ENCODE measurements at places on chromosomes 6 and 20. TPM values are rescaled to one million over a fixed set of nuclear protein-coding genes. Genes with fewer than 3 reads are reported as not detected.

Gene HSPA1A
- total RNA-seq, result 56.9 TPM

DNA sequence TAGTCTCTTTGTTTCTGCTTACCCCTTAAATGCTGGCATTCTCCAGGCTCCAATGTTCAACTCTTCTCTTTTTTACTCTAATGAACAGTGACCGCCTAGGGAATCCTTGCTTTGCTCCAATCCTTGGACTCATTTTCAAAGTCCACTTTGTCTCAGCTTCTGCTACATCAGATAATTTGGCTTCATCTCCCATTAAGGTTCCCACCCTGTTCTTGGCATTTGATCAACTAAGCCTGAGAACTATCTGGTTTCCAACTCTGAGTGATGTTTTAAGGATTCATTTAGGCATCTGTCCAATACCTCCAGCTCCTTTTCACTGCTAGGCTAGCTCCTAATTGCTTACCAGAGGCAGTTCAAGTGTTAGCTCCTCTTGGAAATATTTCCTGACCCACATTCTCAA, 64.9 kb downstream of the ME1 start:
- DNase-seq, result no peak

GRCh38 chr20:33673410-33674293, 576 bp downstream of the NECAB3 start:
- DNase-seq, result no peak

DNA sequence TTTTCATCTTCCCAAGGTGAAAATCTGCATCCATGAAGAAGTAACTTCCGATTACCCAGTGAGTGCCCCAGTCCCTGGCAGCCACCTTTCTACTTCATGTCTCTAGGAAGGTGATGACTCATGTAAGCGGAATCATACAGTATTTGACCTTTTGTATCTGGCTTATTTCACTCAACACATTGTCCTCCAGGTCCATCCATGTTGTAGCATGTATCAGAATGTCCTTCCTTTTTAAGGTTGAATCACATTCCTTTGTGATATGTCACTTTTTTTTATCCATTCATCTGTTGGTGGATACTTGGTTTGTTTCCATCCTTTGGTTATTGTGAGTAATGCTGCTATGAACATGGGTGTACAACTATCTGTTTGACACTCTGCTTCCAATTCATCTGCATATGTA, 176.3 kb upstream of the CDYL start:
- DNase-seq, result no peak

DNA sequence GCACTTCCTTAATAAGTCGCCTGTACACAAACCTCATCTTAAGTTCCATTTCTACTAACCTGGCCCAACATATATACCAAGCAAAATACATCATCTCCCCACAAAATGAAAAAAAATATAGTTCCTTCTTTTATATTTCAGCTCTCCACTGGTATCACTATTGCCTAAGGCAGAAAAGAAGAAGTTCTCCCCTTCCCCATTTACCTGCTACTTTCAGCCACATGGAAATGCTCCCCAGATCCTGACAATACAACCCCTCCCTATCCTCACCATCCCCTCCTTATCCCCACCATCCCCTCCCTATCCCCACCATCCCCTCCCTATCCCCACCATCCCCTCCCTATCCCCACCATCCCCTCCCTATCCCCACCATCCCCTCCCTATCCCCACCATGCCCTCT, 175.7 kb downstream of the LINC00237 start:
- DNase-seq, result no peak

DNA sequence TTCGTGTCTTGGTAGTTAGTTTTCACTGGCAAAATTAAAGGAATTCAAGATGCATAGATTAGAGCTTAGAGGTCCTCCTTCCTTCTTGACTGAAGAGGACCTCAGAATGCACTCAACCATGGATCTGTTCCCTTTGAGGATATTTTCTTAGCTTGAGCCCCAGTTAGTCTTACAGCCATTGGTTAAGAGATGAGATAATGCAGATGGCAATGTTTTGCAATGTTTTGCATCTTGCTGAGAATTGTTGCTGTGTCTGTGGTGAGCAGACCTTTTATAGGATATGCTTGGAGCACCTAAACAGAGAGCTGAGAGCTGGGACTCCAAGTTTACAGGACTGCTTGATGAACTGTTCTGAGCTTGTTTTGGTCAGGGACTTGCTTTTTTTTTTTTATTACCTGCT, 107.5 kb downstream of the TMEM170B start:
- DNase-seq, result no peak
